ENCODE measurements at places on chromosomes 11 and 22. TPM values are rescaled to one million over a fixed set of nuclear protein-coding genes. Genes with fewer than 3 reads are reported as not detected.

The SMTNL1 gene
- total RNA-seq = not detected

The TRIM29 gene
- total RNA-seq = 20.8 TPM

The ALKBH8 gene
- total RNA-seq = 6.2 TPM

The SELENOM gene
- total RNA-seq = 65.4 TPM

The NRIP3 gene
- total RNA-seq = 0.65 TPM

The VWA5A gene
- 0.19 TPM for total RNA-seq

The SERPING1 gene
- 0.80 TPM for total RNA-seq

The ANGPTL5 gene
- total RNA-seq = 0.14 TPM

The ATG13 gene
- 62.5 TPM for total RNA-seq

The KRTAP5-5 gene
- total RNA-seq = not detected

The FAM181B gene
- total RNA-seq = 0.03 TPM

The MMP27 gene
- not detected for total RNA-seq

The MMP8 gene
- total RNA-seq = not detected

The PES1 gene
- 115 TPM for total RNA-seq

The OR8U1 gene
- not detected for total RNA-seq

The ABCC8 gene
- 11.8 TPM for total RNA-seq

The HTR3A gene
- total RNA-seq = not detected

The C11orf97 gene
- not detected for total RNA-seq

The CLP1 gene
- total RNA-seq = 28.2 TPM

The GRK3 gene
- 3.0 TPM for total RNA-seq

The RAC2 gene
- 0.09 TPM for total RNA-seq

The NCF4 gene
- 0.08 TPM for total RNA-seq

The CELF1 gene
- total RNA-seq = 44.2 TPM

The P4HA3 gene
- 38.3 TPM for total RNA-seq

The RAB36 gene
- 7.1 TPM for total RNA-seq

The PRRG4 gene
- total RNA-seq = 1.8 TPM

The SLCO2B1 gene
- 2.9 TPM for total RNA-seq

The BBOX1 gene
- total RNA-seq = not detected

The CRYBB3 gene
- total RNA-seq = 0.09 TPM

The FADS3 gene
- 87.8 TPM for total RNA-seq

The OAF gene
- 10.5 TPM for total RNA-seq

The TOMM22 gene
- total RNA-seq = 72.6 TPM

The SCO2 gene
- 3.9 TPM for total RNA-seq

The GLYAT gene
- total RNA-seq = not detected

The OR4C45 gene
- total RNA-seq = not detected

The CCDC15 gene
- total RNA-seq = 0.53 TPM

The MPEG1 gene
- not detected for total RNA-seq

The KCNJ1 gene
- total RNA-seq = not detected

The ETS1 gene
- total RNA-seq = 25.6 TPM

The BBS1 gene
- total RNA-seq = 10.5 TPM

The SCGB1C1 gene
- total RNA-seq = not detected

The OR51I1 gene
- not detected for total RNA-seq

The NPAS4 gene
- not detected for total RNA-seq
